IPS DF 19.7 (cell line): ENCODE measurements at places on chromosomes 1 and 21.

DNA sequence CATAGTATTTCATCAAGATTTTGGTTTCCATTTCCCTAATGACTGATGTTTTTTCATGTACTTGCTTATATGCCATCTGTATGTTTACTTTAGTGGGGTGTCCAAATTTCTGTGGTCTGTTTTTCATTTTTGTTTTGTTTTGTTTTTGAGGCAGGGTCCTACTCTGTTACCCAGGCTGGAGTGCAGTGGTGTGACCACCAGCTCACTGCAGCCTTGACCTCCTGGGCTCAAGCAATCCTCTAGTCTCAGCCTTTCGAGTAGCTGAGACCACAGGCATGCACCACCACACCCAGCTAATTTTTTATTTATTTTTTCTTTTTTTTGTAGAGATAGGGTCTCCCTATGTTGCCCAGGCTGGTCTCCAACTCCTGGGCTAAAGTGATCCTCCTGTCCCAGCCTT is 378.0 kb upstream of the VAMP3 start:
- no peak for DNase-seq

- DNase-seq, result no peak
Measured at GRCh38 chr1:73782901-73783300, 415.1 kb downstream of the LRRIQ3 start.

DNA sequence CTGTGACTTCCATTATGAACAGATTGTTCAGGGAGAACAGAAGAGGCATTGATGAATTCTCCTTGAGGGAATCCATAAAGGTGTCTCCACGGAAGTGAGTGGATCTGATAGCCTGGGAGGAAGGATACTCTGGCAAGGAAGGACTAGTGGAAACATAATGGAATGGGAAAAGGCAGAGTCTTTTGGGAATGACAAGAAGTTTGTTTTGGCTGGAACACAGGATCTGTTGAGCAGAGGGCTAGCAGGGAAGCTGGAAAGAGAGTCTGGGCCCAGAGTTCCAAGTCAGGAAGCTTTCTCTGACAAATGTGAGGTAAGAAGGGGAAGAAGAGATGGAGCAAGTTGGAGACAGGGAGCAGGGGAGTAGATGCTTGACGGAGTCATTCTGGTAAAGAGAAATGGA is 8.1 kb downstream of the ADAMTS5 start:
- DNase-seq, result no peak

DNA sequence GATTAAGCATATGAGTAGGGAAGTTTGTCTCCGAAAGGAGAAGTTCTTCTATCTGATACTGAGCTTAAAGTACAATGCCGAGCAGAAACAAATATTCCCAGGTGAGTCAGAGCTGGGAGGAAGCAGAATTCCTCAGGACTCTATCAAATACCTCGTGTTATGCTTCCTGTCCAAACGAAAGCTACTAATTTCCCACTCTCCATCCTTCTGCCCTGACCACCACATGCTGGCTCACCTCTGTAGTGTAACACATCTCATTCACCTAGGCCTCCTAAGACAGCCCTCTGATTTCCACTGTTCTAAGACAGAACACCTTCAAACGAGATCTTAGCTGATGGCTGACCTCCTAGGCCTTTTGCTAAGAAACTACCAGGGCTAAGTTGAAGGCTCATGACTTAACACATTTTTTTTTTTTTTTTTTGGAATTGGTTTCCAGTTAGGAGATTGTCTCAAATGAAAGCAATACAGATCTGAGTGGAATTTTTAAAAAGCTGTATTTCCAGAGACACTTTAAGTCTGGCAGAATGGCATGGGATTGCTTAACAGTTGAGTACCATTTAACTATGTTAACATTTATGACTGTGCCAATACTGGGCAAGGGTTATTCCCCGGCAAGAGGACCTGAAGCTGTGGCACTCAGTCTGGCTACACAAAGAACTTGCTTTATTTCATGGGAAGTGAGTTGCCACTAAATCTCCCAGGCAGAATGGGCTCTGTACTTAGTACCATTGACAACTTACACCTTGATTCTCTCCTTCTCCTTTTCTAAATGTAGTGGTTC is 583.4 kb downstream of the DPYD start:
- no peak for DNase-seq

GRCh38 chr1:6850537-6850936 is 65.3 kb downstream of the CAMTA1 start:
- DNase-seq, result no peak
